ENCODE measurements at places on chromosomes 3 and 15. TPM values are rescaled to one million over a fixed set of nuclear protein-coding genes. Genes with fewer than 3 reads are reported as not detected.

DNA sequence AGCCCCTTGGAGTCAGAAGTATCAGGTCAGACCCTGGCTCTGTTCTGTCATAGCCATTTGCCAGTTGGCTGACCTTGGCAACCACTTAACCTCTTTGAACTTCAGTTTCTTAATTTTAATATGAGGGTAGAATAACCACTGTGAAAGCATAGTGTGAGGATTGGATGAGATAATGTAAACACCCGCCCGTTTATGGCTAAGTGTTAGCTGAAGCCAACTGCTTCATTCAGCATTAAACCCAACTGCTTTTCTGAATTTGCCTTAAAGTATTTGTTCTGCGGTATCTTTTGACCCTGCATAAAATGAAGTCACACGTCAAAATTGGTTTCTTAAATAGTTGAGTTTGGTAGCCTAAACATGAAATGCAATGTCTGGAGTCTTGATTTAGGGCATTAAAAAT lies 121.5 kb upstream of the ABHD17C start:
- DNase-seq: no peak

DNA sequence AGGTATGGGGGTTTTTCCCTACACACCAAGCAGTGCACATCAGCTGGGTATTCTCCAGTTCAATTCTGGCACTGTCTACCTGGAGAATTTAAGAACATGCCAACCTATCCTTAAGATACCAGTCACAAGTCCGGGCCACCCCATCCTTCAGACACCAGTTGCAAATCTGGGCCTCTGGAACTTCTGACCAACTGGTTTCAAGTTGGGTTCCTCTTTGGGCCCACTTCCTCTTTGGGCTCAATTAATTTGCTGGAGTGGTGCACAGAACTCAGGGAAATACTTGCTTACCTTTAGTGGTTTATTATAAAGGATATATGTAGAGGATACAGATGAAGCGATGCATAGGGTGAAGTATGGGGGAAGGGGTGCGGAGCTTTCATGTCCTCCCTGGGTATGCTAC lies 25.3 kb downstream of the GLCE start:
- no peak for DNase-seq

DNA sequence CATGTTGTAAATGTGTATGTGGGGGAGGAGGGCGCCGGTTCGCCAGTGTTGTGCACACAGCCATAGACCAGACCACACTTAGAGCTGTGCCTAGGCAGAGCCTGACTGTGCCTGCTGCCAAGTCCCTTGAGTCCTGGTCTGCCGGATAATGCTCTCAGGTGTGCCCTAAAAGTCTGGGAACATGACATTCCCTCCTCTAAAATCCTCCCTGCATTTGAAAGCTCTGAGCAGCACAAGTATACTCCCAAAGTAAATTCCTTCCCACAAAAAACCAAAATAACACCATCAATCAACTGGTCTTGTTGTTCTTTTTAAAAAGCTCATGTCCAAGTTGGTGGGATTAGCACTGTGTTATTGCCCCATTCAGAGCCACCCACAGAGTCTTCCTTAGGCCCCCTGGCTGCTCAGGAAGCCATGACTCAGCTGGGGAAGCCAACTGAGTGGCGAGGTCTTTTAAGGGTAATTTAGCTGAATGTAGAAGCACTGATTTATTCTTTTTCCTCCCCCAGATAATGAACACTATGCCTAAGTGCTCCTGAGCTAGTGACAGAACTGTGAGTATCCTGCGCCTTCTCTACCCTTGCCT lies 147.8 kb upstream of the MCTP2 start:
- no peak for DNase-seq

DNA sequence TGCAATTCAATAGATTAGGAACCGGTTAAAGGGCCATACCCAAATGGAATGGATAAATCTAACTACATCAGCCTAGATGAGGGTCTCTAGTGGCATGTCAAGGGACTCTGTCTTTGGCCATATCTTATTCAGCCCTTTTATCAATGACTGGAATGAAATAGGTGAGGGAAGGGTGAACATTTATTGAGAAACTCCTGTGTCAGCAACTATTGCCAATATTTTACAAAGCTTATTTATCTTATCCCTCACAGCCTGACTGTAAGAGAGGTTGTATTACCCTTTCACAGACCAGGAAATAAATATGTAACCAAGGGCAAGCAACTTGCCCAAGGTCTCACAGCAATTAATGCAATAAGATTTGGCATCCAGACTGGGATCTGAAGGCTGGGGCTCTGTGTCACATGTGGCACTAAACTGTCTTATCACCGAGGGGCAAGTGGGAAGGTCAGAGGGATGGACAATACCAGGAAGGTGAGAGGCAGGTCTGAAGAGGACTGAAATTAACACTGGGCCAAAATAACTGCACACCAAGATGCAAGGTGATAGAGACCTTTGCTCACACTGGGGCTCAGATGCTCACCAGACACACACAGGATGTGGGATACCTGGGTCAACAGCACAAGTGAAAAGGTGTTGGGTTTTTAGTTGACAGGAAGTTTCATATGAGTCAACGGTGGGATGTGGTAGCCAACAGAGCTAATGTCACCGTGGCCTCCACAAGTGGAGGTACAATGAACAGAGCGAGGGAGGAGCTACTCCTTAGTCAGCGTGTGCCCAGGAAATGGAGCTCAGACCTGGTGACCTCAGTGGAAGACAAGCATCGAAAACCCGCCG lies 261.3 kb downstream of the RPLP1 start:
- no peak for DNase-seq

GRCh38 chr3:16432714-16433113 lies 80.8 kb downstream of the RFTN1 start:
- no peak for DNase-seq

GRCh38 chr3:10883478-10884234 lies 67.6 kb downstream of the SLC6A11 start:
- DNase-seq: no peak

- no peak for DNase-seq
Measured at GRCh38 chr15:57079931-57080620, 161.6 kb downstream of the TCF12 start.

DNA sequence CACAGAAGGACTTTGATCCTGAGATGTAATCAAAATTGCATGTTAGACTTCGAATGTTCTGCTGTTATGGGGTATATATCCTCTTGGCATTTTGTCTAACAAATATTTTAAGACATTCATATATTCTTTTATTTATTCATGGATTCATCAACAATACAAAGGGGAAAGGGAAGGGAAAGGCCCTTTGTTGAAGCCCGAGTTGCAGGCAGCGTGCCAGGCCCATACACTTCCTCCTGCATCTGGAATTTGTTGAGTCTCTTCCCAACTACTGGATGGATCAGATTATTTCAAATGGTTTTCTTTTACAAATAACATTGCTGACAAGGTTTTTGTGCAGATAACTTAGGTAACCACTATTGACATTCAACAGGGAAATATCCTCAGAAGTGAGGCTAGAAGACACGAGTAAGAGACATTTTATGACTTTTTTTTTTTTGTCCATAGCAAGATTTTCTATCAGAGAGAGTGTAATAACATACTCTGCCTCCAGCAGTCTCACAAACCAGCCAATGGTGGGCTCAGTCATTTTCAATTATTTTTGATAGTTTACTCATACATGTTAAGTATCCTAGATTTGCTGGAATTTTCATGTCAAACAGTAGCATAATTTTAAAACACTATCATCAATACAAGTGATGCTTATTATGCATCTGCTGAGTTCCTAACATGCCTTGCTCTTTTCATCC lies 94.3 kb downstream of the RPL39L start:
- no peak for DNase-seq

The SAMMSON gene
- total RNA-seq: 3.4 TPM

The FSIP1 gene
- total RNA-seq: 0.14 TPM

The ZNF620 gene
- total RNA-seq: 3.1 TPM
